ENCODE measurements at places on chromosomes 2 and 18.
A peak's percentile ranks its signal among the peaks of the same experiment; 100 is the strongest.

GRCh38 chr2:48092846-48093803, 186.8 kb upstream of the FBXO11 start:
- DNase-seq: no peak

GRCh38 chr18:11587846-11588245, 21.6 kb upstream of the SLC35G4 start:
- peak; percentile 25 for DNase-seq

- DNase-seq: no peak
Measured at GRCh38 chr2:94725543-94725942, 145.7 kb upstream of the TEKT4 start.

DNA sequence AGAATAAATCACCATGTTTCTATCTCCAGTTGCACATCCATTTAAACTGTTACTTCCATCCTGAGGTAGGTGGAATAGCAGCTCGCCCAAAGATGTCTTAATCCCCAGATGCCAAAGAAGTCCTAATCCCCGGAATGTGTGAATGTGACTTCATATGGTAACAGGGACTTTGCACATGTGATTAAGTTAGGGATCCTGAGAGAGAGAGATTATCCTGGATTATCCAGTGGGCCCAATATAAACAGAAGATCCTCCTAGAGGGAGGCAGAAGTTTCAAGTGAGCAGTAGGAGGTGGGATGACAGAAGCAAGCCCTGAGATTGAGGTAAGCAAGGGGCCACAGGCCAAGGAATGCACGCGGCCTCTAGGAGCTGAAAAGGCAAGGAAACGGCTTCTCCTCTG, 19.8 kb downstream of the CREG2 start:
- DNase-seq: no peak

- DNase-seq: no peak
Measured at GRCh38 chr2:74865770-74866674, 32.1 kb downstream of the HK2 start.

- peak; percentile 54 for DNase-seq
Measured at GRCh38 chr2:196166876-196167275, 4.5 kb downstream of the STK17B start.

- no peak for DNase-seq
Measured at GRCh38 chr2:96403481-96403880, 67.9 kb downstream of the NCAPH start.

Data from activated CD8-positive, alpha-beta T cell treated with anti-CD3 and anti-CD28 coated beads, Interleukin-2, amount 10 ng/mL, durations not matched to agents 7 days and 5 days (primary cell).